ENCODE measurements at places on chromosomes 16 and 17.

GRCh38 chr17:66583112-66583748, 251.7 kb upstream of the CACNG5 start:
- DNase-seq: no peak

DNA sequence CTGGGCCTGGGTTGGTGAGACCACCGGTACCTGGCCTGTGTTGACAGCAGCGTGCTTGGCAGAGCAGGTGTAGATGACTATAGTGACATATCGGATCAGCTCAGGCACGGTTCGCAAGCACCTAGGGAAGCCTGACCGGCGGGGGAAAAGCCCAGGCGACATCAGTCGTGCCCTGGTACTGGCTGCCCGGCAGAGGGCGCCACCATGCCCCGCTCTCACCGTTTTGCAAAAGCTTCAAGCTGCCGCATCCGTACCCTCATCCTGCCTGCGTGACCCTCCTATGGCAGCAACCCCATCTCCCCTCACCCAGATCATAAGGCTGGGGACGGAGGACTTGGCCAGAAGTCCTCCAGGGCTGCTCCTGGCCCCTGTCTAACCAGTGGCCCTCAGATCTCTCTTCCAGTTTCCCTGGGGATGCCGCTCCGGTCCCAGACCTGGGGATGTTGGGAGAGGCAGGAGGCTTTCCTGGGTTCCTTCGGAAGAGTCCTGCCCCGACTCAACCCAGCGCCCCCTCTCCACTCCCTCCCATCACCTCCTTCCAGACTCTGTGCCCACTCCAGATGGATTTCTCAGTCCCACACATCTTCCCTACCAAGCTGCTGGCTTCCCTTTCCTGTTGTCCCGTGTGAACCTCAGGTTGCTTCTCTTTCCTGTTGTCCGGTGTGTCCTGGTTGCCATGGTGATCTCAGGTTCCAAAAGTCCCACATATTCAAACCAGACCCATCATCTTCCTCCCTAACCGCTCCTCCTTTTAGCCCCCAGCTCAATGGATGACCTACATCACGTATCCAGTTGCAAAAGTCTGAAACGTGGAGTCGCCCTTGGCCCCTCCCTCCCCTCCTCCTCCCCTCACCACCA, 13.7 kb downstream of the ALOX12B start:
- DNase-seq: peak; percentile 34

- DNase-seq: no peak
Observed at GRCh38 chr17:6483507-6483906, 39.3 kb downstream of the PIMREG start.

- DNase-seq: no peak
Observed at GRCh38 chr16:88337538-88337937, 45.2 kb upstream of the ZNF469 start.

All from foreskin fibroblast (primary cell).